ENCODE measurements at places on chromosomes 2 and 18.

DNA sequence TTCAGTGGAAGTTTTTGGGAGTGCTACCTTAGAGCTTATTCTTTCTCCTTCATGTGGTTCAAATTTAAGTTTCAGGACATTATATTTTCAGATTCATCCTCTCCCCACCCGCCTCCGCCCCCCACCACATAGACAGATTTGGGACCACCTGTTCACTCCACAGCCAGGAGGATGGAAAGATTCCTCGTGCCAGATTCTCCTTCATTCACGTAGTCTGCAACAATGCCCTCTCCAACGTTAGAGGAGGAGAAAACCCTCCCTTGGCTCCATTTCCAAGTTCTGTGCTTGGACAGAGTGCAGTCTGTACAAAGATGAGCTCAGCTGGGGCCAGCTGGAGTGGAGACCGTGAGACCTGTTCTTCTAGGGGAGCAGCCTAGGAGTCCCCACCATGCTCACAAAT, 26.2 kb downstream of the POU3F3 start:
- no peak for DNase-seq

DNA sequence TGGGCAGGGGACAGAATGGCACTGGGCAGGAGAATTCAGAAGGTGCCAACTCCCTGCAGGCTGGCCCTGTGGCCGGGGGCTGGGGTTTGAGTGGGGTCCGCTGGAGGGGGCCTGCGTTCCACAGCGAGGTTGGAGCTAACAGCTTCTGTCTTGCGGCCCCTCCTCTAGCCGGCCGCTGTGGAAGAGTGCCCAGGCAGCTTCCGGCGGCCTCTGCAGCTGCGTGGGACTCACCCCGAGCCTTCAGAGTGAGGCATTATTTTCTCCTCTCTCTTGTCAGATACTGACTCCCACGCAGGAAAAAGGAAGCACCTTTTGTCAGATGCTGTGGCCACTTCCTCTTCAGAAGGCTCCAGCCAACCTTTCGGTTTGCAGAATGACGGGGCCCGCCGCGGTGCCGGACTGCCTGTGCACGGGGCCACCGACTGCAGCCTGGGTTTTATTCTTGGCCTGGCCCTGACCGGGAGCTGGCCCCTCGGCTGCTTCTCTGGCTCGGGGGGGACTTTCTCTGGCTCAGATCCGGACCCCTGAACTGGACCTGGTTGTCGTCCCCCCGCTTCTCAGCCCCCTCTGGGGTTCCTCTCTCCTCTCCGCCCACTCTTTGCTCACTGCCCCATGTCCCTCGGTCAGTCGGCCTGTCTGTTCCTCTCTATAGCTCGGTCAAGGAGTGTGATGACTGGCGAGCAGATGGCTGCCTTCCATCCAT, 40.1 kb downstream of the ARHGAP25 start:
- peak; percentile 52 for DNase-seq

- DNase-seq: no peak
These were observed 3.6 kb downstream of the CXCR4 start for GRCh38 chr2:136114382-136114781.

- DNase-seq: no peak
These were observed 182.7 kb downstream of the ETAA1 start for GRCh38 chr2:67579806-67580205.

DNA sequence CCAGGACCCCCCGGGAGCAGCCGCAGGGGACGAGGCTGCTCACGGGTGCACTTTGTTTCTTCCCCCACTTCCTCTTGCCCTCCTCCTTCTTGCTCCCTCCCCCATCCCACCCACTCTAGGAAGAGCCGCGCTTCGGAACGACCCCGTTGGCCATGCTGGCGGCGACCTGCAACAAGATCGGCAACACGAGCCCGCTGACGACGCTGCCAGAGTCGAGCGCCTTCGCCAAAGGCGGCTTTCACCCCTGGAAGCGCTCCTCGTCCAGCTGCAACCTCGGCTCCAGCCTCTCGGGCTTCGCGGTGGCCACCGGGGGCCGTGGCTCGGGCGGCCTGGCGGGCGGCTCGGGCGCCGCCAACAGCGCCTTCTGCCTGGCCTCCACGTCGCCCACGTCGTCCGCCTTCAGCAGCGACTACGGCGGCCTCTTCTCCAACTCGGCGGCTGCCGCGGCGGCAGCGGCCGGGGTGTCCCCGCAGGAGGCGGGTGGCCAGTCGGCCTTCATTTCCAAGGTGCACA, 1.3 kb downstream of the SP9 start:
- DNase-seq: no peak

DNA sequence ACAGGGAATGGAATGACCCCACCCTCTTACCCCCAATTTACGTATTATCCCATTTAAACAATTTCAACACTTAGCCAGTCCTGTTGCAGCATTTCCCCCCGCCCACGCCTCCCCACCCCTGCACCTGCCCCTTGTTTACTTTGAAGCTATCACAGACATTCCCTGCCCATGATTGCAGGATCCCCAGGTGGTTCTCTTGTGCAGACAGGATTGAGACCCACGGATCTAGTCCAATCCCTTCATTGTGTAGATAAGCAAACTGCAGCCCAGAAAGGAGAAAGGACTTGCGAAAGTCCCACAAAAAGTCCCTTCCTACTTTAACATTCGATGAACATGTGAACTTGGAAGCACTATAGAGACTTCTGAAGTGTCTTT, 38.9 kb downstream of the TMEM17 start:
- no peak for DNase-seq

- no peak for DNase-seq
These were observed 40.4 kb upstream of the TTC32 start for GRCh38 chr2:19942199-19942598.

DNA sequence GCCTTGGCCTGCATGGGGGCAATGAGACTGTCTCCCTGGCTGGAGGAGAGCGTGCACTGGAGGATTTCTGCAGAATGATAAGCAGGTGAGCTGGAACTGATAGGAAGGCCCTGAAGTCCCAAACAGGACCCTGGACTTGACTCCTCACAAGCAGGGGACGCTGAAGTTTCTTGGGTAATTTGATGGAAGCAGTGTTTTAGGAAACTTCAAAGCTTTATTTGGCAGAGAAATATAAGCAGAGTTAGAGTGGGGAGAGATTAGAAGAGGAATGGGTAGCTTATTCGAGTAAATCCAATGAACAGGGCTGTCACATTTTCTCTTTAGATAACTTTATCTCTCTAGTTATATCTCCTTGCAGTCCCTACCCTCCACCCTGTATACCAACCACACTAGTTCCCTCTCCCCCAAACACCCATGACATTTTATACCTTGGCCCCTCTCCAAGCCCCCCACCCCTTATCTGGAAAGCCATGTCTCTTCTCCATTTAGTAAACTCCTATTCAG, 73.6 kb upstream of the IGFBP5 start:
- DNase-seq: no peak

GRCh38 chr18:71371951-71372605, 1083.2 kb downstream of the SOCS6 start:
- no peak for DNase-seq

DNA sequence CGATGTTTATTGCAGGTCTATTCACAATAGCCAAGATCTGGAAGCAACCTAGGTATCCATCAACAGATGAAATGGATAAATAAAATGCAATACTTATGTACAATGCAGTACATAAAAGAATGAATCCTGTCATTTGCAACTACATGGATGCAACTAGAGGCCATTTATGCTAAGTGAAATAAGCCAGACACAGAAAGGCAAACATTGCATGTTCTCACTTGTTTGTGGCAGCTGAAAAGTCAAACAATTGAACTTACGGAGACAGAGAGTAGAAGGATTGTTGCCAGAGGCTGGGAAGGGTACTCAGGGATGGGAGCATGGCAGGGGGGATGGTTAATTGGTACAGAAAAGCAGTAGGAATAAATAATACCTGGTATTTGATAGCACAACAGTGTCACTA, 563.9 kb downstream of the TMX3 start:
- DNase-seq: no peak

- DNase-seq: peak; percentile 74
These were observed at the start of gene IFIH1 for GRCh38 chr2:162318328-162319180. Gene IFIH1 (minus strand): TSS chr2:162318684. CDS start chr2:162318307, 377 bp downstream.

DNA sequence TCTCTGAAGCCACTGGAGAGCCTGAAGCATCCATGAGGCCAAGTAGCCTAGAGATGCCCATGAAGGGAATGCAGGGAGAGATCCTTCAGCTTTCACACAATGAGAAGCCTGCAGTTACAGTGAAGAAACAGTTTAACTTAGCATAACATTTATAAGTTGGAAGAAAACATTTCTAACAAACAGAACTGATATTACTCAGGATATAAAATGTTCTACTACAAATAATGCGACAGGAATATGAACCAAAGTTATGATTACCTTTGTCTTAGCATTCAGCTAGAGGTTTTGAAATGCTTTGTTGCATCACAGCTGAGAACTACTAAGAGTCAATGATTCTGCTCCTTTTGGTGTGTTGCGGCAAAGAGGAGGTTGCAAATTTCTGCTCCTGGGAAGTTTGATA, 6.9 kb upstream of the KYNU start:
- DNase-seq: no peak

- no peak for DNase-seq
These were observed 745.8 kb upstream of the CHAC2 start for GRCh38 chr2:53021828-53022227.

DNA sequence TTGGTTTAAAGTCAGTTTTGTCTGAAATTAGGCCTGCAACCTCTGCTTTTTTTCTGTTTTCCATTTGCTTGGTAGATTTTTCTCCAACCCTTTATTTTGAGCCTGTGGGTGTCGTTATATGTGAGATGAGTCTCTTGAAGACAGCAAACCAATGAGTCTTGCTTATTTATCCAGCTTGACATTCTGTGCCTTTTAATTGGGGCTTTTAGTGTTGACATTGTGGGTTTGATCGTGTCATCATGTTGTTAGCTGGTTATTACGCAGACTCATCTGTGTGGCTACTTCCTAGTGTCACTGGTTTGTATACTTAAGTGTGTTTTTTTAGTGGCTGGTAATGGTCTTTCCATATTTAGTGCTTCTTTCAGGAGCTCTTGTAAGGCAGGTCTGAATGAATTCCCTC, 18.8 kb downstream of the TMEM87B start:
- no peak for DNase-seq

- no peak for DNase-seq
These were observed 584 bp downstream of the COA5 start for GRCh38 chr2:98607741-98608115.

GRCh38 chr2:218123986-218124385, 1.8 kb upstream of the CXCR2 start:
- no peak for DNase-seq

- DNase-seq: no peak
These were observed 109.3 kb upstream of the MYCN start for GRCh38 chr2:15830937-15831549.

DNA sequence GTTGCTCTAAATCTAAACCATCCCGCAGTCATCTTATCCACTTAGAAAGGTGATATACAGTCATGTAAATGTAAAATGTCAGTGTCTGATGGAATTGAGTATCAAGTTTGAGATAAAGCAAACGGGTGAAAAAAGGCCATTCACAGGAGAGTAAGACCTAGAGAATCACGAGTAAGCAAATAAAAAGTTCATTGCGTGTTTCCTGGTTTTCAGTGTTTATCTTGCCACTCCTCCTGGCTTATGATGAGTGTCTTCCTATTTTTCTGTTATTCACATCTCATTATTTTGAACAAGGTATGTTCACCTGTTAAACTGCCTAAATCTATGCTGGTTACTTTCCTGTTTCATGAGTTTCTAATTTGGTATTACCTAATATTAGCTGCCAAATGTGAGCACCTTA, 68.8 kb downstream of the ITGA4 start:
- no peak for DNase-seq

- no peak for DNase-seq
These were observed 225.7 kb downstream of the MTX2 start for GRCh38 chr2:176494949-176495353.

DNA sequence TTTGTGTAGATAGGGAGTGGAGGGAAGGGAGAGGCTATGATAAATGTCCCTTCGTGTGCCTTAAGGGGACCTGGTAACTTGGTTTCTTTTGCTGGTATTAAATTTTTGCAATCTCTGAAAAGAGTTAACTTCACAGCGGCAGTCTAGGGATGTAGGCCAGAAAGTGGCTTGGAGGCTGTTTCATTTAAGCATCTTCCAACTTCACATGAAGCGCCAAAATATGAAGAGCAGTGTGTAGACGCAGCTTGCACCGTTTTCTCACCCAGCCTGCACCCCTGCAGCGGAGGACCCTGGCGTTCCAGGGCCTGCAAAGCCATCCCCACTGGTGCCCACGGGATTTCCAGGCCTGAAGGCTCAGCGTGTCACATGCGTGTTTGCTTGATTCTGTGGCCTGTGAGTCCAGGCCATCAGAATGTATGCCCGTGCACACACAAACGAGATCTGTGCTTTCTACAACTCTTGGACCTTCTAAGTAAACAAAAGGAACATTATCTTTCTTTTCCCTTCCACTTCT, 87.2 kb upstream of the EPB41L3 start:
- no peak for DNase-seq

DNA sequence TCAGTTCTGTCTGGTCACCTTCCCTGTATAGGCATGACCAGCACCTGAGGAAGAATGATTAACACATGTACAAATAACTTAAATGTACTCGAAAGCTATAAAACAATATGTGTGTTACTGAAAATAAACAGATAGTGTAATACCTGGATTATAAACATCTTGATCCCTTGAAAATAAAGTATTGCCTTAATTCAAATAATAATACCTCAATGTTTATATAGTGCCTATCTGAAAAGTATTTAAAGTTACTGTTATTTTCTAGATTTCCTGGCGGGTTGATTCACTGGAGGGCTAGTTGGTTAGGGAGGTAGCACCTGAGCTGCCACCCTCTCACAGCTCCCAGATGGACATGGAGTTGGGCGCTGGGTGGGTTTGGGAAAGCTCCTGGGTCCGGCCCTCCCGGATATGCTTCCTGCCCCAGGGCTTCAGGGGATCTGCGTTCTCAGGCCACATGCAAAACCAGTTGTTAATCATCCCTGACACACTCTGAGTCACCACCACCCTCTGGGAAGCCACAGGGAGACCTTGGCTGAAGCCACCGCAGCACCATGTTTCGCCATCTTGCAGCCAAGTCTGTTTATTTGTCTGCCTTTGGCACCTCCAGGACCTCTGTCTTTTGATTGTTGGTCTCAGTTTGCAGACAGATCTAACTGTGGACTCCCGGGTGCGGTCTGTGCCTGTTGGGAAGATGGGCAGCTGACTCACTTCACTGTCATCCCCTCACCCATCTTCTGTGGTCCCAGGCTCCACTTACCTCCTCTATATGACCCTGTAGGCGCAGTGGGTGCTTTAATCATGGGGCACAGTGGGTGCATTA, 35.3 kb downstream of the RAB31 start:
- no peak for DNase-seq

DNA sequence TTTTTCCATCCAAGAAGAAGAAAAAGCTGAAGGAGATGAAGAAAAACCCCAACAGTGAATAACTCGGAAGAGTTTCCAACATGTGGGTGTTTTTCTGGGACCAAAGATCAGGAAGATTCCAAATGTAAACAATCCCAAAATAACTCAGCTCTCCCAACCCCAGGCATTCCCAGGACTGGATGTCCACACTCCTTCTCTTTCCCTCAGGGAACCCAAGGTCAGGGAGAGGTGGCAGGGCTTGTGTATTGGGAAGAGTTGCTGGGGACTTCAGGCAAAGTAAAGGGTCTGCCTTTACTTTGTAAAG, 268.0 kb downstream of the DYSF start:
- DNase-seq: no peak

- no peak for DNase-seq
These were observed 187.8 kb upstream of the SIX3 start for GRCh38 chr2:44753552-44754285.

Measured in C1 segment of cervical spinal cord (tissue), 14 donors.